Fibroblast of the conjunctiva (primary cell): ENCODE measurements at places on chromosomes 1 and 21.

- no peak for DNase-seq
Observed at GRCh38 chr1:198713081-198713480, 74.2 kb downstream of the PTPRC start.

DNA sequence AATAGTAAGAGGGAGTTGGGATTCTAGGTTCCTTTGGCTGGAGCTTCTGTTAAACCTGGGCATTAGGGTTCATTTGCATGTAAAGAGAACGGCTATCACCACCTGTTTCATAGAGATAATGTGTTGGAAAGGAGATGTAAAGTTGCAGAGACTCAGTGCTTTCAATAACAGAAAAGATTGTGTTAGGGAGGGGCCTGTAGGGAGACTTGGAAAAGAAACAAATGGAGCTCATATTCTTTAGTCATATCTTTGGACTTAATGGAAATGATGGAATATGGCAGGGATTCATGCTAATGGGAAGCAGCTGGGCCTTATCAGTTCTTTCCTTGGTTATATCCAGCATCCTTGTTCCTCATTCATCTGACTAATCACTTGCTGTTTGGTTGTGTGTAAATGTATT lies 144.9 kb downstream of the CD247 start:
- DNase-seq = no peak

DNA sequence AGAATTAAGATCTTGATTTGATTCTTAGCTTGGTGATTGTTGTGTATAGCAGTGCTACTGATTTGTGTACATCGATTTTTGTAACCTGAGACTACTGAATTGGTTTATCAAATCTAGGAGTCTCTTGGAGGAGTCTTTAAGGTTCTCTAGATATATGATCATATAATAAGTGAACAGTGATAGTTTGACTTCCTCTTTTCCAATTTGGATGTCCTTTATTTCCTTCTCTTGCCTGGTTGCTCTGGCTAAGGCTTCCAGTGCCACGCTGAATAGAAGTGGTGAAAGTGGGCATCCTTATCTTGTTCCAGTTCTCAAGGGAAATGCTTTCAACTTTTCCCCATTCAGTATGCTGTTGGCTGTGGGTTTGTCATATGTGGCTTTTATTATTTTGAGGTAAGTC lies 61.5 kb upstream of the LYST start:
- no peak for DNase-seq

DNA sequence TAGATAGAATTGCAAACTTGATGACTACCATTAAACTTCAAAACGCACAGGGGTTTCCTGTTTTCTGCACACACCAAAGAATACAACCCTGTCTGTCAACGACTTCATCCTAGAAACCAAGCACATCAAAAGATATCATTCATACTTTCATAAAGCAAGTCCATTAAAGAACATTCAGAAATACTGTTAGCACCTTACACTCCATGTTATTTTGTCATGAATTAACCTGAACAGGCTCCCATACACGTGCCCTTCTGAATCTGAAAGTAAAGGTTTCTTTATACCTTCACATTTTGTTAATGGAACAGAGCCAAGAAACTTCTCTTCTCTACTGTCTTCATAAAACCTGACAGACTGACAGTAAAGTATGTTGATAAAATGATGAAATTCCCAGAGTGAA lies 46.1 kb downstream of the PUM1 start:
- DNase-seq = no peak

DNA sequence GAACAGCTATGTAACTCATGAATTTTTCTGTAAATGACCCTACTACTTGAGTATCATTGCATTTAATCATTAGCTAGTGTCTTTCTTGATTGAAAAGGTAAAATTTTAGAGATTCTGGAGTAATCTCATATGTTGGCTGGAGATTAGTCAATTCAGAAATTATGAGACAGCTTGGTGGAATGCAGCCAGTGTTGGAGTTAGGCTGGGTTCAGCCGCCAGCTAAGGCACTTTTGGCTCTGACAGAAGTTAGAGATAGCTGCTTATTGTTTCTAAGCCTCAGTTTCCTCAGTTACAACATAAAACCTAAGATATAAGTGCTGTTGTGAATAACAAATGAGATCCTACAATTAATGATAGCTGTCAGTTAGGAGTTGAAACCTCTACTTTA lies 49.4 kb downstream of the TBCE start:
- DNase-seq = no peak

DNA sequence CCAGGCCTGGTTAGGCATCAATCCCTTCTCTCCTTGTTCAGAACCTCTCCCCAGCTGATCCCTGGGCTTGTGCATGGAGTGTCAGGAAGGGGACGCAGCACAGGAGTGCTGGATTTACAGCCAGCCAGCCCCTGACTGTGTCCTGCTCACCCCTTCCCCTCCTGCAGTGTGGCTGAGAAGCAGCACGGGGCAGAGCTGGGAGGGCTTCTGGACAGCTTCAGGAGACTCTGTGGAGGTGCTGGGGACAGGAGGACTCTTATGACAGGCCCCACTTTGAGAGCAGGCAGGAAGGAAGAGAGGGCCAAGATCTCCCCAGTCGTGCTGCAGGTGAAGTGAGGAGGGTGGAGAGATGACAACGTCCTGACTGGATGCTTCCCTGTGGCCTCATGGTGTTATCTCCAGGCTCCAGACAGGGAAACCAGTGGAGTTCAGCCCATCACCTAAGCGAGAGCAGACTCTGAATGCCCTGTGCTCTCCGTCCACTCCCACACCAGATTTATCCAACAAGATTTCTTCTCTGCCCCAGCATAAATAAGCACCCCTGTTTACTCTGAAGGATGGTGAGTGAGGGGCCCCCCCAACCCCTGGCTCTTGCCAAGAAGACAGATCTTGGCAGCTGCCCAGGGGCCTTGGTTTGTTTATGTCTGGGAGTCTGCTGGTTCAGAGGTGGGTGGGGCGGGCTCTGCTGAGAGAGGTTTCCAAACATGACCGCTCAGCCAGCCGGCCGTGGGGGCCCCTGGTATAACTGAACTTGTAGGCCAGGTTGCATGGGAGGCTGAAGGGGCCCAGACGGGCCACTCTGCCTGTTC lies 21.3 kb downstream of the TMCC2 start:
- peak; percentile 52 for DNase-seq

DNA sequence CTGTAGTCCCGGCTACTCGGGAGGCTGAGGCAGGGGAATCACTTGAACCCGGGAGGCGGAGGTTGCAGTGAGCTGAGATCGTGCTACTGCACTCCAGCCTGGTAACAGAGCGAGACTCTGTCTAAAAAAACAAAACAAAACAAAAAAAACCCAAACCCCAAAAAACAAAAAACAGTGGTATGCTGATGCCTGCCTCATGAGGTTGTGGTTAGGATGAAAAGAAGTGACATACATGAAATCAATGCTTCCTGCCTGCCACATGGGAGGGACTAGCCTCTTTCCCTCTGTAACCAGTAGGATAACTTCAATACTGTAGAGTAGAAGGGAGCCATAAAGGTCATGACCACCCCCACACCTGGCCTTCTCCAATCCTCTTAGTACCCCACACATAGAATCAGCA lies 55.2 kb downstream of the TENT5C start:
- DNase-seq = no peak

DNA sequence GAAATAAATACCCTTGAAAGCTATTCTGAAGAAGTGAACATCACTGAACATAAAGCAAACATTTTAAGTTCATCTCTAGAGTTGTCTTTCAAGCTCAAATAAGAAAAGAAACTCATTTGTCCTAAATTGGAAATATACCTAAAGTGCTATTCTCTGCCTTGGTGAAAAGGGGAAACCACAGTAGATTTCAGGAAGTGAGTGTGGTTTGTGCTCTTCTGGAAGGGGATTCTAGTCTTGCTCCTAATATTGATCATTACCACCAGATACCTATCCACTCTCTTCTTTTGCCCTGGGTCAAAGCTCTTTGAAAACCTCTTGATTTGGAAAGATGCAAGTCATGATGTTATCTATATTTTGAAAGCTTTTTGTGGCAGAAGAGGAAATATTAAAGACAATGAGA lies 798.1 kb downstream of the ADGRL2 start:
- DNase-seq = no peak
